ENCODE measurements at places on chromosomes 6 and 20.
A peak's percentile ranks its signal among the peaks of the same experiment; 100 is the strongest.

- no peak for DNase-seq
These were observed 55.9 kb upstream of the SNX9 start for GRCh38 chr6:157766901-157767774.

DNA sequence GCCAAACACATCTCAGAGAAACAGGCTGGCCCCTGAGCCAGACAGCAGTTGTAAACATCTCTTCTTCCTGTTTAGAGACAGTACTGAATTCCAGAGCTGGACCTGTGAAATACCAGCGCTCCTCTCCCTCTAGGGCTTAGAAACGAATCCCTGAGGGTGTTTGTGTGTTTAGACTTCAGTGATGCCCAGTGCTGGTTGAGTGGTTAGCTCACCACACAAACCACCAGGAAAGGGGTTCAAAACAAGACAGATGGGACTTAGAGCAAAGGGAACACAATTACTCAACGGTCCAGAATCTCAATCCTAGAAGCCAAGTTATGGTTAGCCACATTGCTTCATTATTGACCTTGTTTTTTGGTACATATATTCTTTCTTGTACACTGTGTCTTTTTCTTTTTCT lies 108.7 kb upstream of the TMEM170B start:
- DNase-seq: no peak

DNA sequence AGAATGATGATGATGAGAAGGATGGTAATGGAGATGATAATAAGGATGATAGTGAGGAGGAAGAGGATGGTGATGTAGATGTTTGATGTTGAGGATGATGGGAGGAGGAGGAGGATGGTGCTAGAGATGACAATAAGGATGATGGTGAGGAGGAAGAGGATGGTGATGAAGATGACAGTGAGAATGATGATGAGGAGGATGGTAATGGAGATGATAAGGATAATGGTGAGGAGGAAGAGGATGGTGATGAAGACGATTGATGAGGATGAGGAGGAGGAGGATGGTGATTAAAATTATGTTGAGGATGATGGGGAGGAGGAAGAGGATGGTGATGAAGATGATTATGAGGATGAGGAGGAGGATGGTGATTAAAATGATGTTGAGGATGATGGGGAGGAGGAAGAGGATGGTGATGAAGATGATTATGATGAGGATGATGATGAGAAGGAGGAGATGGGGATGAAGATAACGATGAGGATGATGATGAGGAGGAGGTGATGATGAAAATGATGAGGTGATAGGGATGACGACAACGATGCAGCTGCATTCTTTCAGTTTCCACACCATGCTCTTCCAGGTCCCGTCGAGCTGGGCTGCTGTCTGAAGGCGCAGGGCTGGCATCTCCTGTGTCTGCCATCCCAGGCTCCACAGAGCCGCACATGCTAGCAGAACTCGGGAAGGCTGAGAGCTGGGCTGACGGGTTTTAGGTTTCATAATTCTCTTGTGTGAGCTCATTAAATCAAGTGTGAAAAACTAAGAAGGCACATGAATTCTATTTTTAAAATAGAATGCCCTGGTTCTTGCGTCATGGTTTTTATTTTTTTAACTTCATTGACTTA lies 274.9 kb downstream of the SMOC2 start:
- no peak for DNase-seq

- no peak for DNase-seq
These were observed 468.1 kb upstream of the MARCKS start for GRCh38 chr6:113388996-113389395.

DNA sequence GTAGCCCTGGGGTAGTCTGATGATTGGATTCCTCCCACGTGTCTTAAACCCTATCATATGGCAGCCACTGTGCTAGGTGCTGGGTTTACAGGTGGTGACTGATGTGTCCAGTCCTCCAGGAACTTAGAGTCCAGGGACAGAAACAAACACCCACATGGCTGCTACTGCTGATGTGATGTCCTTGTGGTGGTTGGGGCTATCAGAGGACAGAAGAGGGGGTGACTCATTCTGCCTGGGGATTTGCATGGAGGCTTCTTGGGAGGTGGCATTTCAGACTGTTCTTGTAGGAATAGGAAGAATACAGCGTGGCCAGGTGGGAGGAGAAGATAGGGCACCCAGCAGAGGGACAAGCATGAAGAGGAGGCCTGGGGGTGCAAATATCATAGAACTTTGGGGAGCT lies 9.8 kb downstream of the RAET1G start:
- no peak for DNase-seq

GRCh38 chr20:19735446-19735845 lies 22.6 kb upstream of the RIN2 start:
- no peak for DNase-seq

DNA sequence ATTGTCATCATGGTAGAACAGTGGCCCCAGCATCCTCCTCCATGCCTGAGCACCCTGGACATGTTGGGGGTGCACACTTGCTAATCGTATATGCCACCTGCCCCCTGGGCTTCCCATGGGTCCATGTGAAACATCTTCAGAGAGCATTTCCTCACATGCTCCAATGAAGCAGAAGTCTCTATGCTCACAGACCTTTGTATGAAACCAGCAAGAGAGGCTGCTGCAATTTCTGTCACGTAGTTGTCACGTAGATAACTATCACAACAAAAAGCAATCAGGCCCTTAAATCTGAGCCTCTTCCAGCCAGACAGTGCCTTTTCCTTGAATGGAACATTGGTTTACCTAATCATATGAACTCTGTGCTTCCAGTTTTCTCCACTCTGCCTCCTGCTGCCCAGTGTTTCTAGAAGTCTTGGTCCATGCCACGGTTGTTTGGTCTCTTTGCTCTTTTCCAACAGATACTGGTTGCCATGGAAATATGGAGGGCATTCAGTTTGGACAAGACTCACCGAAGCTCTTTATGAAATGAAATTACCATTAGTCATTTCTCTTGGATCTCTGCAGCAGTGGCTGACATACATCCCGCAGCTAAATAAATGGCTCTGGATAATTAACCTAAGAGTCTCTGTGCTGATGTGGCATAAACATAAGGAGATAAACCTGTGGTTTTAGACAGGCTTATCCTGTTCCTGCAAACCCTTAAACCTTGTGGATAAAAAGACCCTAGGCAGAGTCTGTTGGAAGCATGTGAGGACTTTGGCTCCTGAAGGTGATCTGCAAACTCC lies 172.8 kb upstream of the SYNDIG1 start:
- DNase-seq: no peak

GRCh38 chr20:2872459-2873009 lies 747 bp upstream of the PTPRA start:
- DNase-seq: peak; percentile 86

DNA sequence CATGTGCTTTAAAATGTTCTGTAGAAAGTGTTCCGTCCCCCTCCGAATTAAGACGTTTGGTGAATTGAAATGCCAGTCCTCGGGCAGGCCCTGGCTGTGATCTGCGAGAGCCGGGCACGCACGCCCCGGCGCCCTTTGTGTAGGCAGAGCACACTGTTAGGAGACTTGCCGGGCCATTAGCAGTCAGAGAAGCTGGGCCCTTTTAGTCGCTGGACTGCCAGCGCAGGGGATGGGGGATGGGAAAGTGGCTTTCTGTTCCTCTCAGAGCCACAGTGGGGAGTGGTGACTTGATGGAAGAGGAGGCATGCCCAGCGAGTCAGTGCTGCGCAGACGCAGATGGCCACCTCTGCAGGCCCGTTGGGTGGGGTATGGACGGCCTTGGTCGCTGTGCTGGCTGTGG lies 2.2 kb downstream of the PPP1R3G start:
- peak; percentile 6 for DNase-seq

- no peak for DNase-seq
These were observed 57.3 kb upstream of the THBS2 start for GRCh38 chr6:169310983-169311382.

GRCh38 chr20:25576783-25577530 lies 8.4 kb downstream of the NINL start:
- no peak for DNase-seq

GRCh38 chr6:105644073-105644489 lies 241.2 kb upstream of the PREP start:
- DNase-seq: no peak

DNA sequence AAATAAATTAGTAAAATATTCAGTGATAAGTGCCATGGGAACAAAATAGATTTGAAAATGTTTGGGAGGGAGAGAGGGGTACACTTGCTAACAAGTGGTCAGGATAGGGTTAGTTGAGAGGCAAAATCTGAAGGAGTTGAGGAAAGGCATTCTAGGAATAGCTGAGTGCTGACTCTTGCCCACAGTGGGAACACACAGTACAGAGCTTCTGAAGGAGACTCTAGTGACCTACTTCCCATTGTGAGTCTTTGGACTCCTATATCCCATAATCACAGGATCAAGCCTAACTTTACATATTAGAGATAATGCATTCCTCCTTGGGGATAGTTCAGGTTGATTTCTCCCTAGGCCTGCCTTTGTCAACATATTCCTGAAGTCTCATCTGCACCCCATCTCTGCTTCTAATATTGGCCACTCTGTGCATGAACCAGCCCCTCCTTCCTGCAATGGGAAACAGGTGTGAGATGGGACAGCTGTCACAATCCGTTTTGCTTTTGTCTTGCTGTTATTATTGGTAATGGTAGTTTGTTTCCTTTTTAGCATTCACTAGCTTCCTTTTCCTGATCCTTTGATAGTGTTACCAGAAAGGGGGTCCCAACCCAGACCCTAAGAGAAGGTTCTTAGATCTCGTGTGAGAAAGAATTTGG lies 2.6 kb upstream of the TRIM38 start:
- DNase-seq: no peak

GRCh38 chr20:11027224-11027623 lies 353.4 kb upstream of the JAG1 start:
- DNase-seq: no peak

- no peak for DNase-seq
These were observed 1.2 kb downstream of the ALDH8A1 start for GRCh38 chr6:134948691-134949090.

GRCh38 chr6:164502833-164503232 lies 806.6 kb downstream of the C6orf118 start:
- DNase-seq: no peak

DNA sequence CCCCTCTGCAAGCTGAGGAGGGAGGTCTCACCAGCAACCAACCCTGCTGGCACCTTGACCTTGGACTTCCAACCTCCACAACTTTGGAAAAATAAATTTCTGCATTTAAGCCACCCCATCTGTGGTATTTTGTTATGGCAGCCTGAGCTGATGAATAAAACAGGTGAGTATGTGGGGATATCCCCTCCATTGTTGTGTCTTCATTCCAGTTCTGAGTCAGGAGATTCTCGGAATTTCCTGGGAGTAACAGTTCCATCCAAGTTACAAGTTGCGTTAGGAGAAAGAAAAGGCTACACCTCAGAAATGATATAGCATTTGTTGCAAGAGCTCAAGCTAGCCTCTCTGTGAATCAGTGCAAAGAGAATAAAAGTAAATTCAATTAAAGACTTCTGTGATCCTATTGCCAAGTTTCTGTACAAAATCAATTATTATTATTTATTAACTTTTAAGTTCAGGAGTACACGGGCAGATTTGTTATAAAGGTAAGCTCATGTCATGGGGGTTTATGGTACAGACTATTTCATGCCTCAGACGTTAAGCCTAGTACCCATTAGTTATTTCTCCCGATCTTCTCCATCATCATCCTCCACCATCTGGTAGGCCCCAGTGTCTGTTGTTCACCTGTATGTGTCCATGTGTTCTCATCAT lies 153.0 kb downstream of the NKAIN2 start:
- DNase-seq: no peak

DNA sequence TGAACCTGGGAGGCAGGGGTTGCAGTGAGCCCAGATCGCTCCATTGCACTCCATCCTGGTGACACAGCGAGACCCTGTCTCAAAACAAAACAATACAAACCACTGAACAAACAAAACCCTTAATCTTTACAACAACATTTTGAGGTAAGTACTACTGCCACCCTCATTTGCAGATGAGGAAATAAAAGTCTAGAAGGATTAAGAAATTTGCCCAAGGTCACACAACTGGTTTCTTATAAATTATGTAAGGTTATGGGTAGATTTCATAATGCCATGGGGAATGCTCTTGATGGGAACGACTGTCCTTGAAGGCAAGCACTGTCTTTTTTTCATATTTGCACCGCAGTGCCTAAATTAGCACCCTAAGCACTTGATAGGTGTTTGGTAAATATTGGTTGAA lies 13.8 kb upstream of the B4GALT5 start:
- DNase-seq: no peak

All from CD4-positive, alpha-beta T cell treated with Interleukin-6 for 4 hours (primary cell).